ENCODE measurements at places on chromosomes 12 and 14.
A peak's percentile ranks its signal among the peaks of the same experiment; 100 is the strongest.

DNA sequence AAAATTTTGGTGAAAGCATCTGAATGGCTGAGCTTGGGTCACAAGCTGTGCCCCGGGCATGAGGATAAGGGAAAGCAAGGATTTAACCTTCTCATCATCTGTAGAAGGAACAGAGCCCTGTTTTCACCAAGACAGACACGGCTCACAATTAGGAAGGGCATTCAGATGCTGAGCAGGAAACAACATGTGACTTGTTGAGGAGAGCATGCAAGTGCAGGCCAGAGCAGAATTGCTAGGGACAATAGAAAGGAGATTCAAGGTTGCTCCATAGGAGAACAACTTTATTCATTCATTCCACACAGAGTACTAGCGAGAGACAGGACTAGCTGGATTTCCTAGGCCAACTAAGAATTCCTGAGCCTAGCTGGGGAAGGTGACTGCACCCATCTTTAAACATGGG, 14.6 kb upstream of the RILPL1 start:
- no peak for DNase-seq

- DNase-seq: peak; percentile 68
These were observed 731 bp upstream of the PCNX4 start for GRCh38 chr14:60090864-60091519.

- peak; percentile 72 for DNase-seq
These were observed 1.1 kb downstream of the ARHGAP5 start for GRCh38 chr14:32078023-32078857.

- DNase-seq: no peak
These were observed 24.5 kb downstream of the ERG28 start for GRCh38 chr14:75636100-75636692.

DNA sequence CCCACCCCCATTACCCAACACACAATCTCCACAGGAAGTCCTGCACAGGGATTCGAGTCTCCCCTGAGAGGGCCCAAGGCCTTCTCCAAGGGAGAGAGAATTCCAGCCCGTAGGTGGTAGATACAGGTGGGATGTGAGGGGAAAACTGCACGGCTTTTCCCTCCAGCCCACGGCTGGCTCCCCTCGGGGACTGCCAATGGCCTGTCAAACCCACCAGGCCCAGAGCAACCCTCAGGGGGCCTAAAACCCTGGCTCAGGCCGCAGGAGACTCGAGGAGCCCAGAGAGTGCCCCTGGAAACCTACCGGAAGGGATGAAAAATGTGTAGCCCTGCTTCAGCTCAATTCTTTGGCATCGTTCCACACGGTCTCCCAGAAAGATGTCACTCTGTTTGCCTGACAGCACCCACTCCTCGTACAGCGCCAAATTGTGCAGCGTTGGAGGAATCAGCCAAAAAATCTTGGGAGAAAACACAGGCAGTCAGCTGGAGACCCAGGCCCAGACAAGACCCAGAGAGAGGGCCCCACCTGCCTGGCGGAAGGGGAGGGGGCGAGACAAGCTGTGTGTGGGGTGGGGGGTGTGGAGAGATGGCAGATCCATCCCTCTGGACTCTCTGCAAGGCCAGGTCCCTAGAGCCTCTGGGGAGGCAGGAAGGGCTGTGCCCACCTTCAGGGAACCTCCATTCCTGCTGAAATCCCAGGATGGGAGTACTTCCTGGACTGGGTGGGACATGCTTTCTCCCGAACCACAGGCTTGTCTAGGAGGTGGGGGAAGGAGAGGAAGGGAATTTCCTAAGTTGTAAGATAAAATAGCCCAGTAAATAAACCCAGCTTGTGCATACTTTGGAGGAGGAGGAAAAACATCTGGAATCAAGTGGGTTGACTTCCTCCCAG, 48.1 kb downstream of the KDM2B start:
- no peak for DNase-seq

GRCh38 chr14:23478109-23478759, 8.7 kb downstream of the NGDN start:
- no peak for DNase-seq

GRCh38 chr14:87785897-87786296, 207.1 kb downstream of the GALC start:
- DNase-seq: no peak

DNA sequence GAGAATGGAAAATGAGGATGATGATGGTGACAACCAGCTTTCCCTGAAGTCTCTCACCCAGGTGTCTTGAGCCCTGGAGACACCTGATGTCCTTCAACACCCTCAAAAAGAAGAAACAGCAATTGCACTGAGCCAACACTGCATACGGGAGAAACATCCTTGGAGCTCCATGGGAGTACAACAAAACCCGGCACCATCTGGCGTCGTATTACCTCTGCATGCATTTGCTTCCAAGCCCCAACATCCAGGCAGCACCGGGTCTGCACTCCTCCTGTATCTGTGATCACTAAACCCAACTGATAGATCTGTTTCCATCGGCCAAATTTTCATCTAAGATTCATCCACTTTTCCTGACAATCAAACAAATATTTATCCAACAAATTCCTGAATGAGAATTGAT, 249.9 kb downstream of the DPF3 start:
- DNase-seq: peak; percentile 62

GRCh38 chr14:95225251-95225887, 68.0 kb upstream of the DICER1 start:
- no peak for DNase-seq

DNA sequence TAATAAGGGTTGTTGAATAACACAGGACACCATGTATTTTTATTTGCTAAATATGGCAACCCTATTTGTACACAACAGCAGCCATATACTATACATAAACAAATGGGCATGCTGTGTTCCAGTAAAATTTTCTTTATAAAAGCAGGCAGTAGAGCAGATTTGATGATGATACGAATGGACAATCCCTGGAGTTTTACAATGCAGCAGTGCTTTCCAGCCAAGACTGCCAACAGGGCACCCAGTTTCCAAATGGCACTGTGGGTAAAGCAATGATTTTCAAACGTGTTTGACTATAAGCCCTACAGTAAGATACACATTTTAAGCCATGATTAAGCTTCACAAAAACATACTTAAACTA, 282.7 kb downstream of the NUAK1 start:
- DNase-seq: no peak

GRCh38 chr14:33551963-33552362, 398.9 kb downstream of the EGLN3 start:
- DNase-seq: no peak

- no peak for DNase-seq
These were observed 110.0 kb upstream of the CPM start for GRCh38 chr12:69042970-69043369.

- DNase-seq: no peak
These were observed 10.0 kb upstream of the DDX47 start for GRCh38 chr12:12803186-12803585.

- DNase-seq: no peak
These were observed 28.6 kb upstream of the DNM1L start for GRCh38 chr12:32650508-32650907.

DNA sequence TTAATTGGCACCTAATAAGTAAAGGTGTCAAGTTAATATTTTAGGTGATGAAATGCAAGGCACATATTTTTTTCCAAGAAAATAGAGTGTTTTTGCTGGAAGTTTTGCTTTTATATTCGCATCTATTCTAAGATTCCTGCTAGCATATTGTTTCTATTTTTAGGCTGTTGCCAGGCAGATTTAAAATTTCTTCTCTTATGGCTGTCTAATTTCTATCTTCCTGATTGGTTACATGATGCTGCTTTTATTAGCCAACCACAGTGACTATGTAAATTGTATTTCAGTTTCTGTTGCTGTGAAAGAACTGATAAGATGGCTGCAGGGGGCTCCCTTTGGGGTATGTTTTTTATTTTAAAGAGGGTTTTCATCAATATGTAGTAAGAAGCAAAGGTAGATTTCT, 42.7 kb downstream of the ATF7IP start:
- DNase-seq: no peak

DNA sequence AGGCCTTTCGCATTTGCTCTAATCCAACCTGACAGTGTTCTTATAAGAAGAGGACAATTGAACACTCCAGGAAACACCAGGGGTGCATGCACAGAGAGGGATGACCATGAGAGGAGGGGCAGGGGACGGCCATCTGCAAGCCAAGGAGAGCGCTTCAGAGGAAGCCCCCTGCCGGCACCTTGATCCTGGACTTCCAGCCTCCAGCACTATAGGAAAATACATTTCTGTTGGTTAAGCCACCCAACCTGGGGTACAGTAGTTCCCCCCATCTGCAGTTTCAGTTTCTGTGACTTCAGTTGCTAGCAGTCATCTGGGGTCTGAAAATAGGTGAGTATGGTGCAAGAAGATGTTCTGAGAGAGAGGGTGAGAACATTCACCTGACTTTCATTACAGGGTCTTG, 64.7 kb downstream of the CLMN start:
- DNase-seq: no peak

GRCh38 chr14:80403036-80403435, 191.7 kb upstream of the DIO2 start:
- no peak for DNase-seq

- DNase-seq: no peak
These were observed 239.7 kb downstream of the BCAT1 start for GRCh38 chr12:24709216-24709615.

DNA sequence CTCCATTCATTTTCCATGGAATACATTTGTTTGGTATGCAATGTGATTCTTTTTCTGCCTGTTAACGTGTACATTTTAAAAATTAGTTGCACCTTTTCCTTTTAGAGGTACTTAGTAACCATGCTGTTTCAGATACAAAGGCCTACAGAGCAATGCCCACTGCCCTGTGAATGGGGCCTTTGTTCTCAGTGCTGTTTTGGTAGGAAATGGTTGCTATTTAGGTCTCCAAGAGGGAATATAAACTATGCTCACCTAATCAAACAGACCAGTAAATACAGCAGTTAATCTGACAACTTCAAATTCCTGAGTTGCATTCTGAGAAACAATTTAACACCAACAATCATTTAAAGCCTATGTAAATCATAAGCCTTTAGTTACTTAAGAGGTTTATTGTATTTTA, 188.7 kb downstream of the BCAT1 start:
- DNase-seq: peak; percentile 74

GRCh38 chr12:11446372-11446771, 51.0 kb upstream of the PRB2 start:
- no peak for DNase-seq

DNA sequence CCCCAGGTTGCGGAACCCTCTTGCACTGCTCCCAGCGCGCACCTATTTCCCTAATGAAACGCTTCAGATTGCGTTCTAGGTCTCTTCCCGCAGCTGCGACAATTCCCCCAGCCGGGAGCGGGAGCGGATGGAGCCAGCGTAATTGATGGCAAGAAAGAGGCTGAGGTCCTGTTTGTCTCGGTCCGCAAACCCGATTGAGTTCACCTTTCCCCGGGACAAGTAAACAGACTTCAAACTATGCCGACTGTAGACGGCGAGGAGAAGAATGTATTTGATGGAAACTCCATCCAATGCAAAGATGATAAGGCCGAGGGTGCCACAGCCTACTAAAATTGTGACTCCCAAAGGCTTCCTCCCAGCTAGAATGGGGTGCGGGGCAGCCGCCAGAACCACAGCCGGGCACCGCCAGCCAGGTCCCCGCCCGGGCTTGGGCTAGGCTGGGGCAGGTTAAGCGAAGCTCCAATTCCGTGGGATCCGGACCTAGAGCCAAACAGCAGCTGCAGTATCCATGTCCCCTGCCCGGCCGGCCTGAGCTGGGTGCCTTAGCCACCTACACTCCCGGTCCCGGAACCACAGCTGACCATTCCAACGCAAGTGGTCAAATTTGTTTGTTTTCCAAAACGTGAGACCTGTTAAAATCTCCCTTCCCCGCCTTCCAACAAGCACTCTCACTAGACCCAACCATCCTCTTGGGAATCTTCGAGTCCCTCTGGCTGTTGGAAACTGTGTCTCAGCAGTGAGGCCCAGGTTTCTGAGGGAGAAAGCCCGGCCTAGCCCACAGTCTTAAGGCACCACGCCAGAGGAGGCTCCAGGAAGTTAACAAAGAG, 5.5 kb downstream of the NKX2-1 start:
- DNase-seq: peak; percentile 7

- DNase-seq: no peak
These were observed 694.5 kb downstream of the VRK1 start for GRCh38 chr14:97491697-97492096.

- DNase-seq: no peak
These were observed 54.9 kb downstream of the TRMT5 start for GRCh38 chr14:60926002-60926401.

Measured in spinal cord (tissue), 10 donors.